ENCODE measurements at places on chromosomes 5 and 9. TPM values are rescaled to one million over a fixed set of nuclear protein-coding genes. Genes with fewer than 3 reads are reported as not detected.

DRD1 gene
- 0.81 TPM for total RNA-seq

HTR4 gene
- 3.8 TPM for total RNA-seq

ARHGAP26 gene
- total RNA-seq: 60.3 TPM

DNA sequence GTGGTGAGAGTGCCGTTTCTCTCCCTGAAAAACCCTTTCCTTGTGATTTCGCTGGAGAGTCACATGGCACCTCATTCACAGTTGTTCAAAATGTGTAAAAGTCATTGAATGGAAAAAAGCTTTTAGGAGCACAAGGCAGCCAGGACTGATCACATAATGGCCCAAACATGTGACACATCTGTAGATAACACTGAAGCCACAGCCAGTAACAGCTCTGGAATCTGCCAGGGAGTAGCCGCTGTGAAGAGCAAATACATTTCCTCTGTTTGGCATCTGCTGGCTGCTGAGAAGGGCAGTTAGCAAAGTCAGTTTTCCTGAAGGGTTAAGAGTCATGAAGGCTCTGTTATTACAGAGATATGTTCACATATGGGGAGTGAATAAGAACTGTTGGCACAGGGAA, 271.8 kb downstream of the NNT start:
- no peak for DNase-seq

GRCh38 chr5:159048298-159048697, 51.4 kb downstream of the EBF1 start:
- no peak for DNase-seq

DNA sequence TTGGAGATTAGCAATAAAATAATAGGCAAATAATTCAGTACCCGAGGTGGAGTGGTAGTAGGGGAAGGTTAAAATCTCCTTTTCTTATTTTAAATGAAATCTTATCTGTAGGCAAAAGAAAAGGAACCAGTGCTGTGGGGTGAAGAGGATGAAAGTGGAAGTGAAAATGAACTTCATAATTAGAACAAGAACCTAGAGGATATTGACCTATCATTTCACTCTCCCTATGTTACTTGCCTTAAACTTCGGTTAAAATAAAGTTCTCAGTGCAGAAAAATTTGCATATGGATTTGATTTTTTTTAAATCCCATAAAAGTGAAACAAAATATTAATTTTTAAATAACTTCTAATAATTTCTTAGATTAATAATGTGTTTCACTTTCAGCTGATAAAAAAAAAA, 1094.9 kb upstream of the C9orf72 start:
- no peak for DNase-seq

DNA sequence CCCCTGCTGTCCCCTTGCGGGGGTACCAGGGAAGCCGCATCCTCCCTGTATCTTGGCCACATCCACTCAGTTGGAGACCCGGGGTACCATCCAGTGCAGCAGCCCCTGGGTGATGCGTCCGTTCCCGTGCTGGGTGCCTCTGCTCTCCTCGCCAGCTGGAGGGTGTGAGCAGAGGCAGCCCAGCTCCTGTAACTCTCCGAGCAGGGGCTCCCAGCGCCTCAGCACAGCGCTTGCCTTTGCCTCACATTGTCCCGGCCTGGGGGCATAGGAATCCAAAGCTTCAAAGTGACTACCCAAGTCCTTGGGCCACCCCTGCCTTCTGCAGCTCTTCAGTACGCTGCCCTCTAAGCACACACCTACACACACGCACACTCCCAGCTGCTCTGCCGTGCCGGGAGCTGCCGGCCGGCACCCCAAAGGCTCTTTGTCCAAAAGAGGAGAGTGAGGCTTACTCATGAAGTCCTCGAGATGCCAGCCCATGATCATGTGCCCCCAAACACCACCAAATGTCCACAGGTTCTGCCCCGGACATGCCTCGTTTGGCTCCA, 733 bp downstream of the ANGPTL2 start:
- no peak for DNase-seq

- peak; percentile 22 for DNase-seq
Observed at GRCh38 chr5:135208903-135209721, 175.1 kb upstream of the PITX1 start.

All from mucosa of gallbladder (tissue), 1 donor.